ENCODE measurements at places on chromosomes 2 and 18. TPM values are rescaled to one million over a fixed set of nuclear protein-coding genes. Genes with fewer than 3 reads are reported as not detected.

GRCh38 chr2:36964496-36965058, 1.8 kb downstream of the STRN start:
- no peak for DNase-seq

- DNase-seq = no peak
Measured at GRCh38 chr2:194545978-194546377, 1111.0 kb upstream of the SLC39A10 start.

- no peak for DNase-seq
Measured at GRCh38 chr2:197217541-197217940, 93.0 kb downstream of the ANKRD44 start.

The RAB6C gene
- polyA plus RNA-seq = not detected

- no peak for DNase-seq
Measured at GRCh38 chr18:65706646-65707045, 44.2 kb upstream of the CDH7 start.

- no peak for DNase-seq
Measured at GRCh38 chr2:28648147-28648546, 103.5 kb upstream of the PPP1CB start.

- no peak for DNase-seq
Measured at GRCh38 chr2:159101755-159102489, 133.5 kb downstream of the TANC1 start.

DNA sequence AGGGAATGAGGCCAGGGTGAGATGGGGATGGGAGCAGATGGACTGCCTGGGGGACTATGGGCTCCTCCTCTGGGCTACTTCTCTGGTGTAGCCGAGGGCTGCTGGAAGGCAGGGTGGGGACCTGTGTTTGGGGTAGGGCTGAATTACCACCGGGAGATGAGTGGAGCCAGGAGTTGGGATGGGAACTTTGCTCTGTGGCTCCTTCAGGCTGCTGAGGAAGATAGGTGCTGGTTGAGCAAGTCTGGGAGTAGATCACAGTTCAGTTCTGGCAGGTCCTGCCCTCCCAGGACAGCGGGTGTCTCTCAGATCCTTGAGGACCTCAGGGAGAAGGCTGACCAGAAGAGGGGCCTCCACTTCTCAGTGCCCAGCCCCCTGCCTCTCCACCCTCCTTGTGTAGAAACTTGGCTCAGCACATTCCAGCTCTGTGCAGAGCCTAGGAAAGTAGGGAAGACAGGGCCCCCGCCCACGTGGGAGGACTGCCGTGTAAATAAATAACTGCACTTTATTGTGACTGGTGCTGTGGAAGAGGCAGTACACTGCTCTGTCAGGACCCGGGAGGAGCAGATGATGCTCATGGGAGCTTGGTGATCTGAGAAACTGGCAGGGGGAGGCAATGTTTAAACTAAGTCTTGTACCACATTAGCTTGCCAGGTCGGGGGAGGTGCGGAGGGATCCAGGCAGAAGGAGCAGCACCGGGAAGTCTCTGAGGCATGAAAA, 15.3 kb downstream of the TET3 start:
- peak; percentile 48 for DNase-seq

GRCh38 chr2:226888971-226889370, 53.1 kb downstream of the RHBDD1 start:
- no peak for DNase-seq

DNA sequence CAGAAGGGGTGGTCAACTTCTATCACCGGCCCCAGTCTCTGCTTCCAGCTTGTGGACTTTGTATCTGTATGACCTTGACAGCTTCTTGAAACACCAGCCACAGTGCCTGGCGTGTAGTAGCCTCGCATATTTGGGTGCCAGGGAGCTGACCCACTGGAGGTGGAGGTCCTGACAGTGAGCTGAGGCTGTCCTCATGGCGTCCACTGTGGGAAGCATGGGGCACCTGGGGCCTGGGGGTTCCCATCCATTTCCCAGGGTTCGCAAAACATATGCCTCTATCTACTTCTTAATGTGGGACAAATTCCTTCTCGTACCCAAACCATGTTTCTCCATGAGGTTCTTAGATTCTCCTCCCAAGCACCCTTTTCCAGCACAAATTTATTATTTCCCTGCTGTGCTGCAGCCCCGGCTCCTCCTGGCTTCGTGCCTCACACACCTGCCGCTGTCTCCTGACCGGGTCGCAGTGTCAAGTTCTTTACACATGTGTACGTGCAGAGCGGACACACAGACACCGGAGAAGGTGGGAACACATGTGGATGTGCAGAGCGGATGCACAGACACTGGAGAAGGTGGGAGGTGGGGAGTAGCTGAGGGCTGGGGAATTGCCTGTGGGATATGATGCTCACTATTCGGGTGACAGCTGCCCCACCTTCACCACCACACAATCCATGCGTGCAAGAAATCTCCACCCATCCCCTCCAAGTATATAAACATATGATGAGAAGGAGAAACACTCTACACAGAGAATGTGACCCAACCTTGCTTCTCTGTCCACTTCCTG, 23.4 kb downstream of the TMEM18 start:
- no peak for DNase-seq

- DNase-seq = no peak
Measured at GRCh38 chr2:14094592-14094991, 537.9 kb upstream of the LRATD1 start.

DNA sequence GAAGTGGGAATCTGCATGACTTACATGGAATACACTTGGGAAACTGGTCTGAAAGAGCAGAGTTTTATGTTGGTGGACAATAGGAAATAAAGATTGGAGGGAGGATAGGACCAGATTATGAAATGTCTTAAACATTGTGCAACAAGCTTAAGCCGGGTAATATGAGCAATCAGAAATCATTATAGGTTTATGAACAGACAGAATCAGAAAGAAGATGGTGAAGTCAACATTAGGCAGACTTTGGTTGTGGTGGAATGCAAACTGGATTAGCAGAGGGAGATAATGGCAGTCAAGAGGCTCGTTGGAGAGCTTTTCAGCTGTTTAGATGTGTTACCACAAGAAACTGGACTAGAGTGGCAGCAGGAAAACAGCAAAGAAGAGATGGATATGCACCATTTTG, 43.5 kb downstream of the CRIM1 start:
- DNase-seq = no peak

- no peak for DNase-seq
Measured at GRCh38 chr18:50006470-50007046, 188.4 kb downstream of the MYO5B start.

DNA sequence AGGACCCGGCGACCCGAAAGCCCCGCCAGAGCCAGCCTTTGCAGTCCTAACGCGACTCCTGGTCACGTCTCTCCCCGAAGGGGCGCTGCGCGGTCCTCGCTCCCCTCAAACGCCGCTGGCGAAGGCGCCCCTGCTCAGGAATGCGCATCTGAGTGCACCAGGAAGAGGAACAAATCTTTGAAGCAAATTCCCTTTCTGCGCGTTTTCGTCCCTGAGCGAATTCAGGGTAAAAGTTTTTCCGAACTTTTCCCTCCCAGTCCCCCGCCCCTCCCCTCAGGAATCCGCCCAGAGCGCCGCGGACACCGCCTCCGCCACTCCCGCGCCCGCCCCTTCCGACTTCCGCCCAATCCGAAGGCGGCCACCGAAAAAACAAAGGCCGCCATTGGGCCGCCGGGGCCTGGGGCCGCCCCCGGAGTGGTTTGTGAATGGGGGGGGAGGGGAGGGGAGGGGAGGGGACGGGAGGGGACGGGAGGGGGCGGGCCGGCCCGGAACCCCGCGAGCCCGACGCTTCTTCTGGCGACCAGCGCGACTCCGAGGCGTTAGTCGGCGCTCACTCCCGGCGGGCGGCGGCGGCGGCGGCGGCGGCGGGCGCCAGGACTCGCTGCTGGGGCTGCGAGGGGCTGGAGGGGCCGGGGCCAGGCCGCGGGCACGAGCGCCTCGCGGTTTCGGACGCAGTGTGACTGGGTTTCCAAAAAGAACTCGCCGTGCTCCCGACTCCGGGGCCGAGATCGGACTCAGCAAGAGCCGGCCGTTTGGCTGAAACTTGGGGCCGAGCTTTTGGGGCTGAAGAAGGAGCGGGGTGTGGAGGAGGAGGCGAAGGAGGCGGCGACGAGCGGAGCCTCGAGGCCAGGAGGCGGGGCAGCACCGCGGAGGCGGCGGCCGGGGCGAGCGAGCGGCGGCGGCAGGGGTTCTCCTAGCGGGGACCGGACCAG, at the start of gene FZD7:
FZD7 (plus strand) TSS at position 539 of the 932 bp plus-strand sequence. CDS start 793 bp downstream, outside the sequence.
- DNase-seq = peak; percentile 95

GRCh38 chr2:231933916-231934401, 7.8 kb upstream of the NPPC start:
- peak; percentile 54 for DNase-seq

- DNase-seq = no peak
Measured at GRCh38 chr2:23204685-23205242, 180.2 kb upstream of the KLHL29 start.

The TBR1 gene
- 0.19 TPM for polyA plus RNA-seq

- DNase-seq = no peak
Measured at GRCh38 chr2:43559391-43560230, 36.2 kb downstream of the THADA start.

- DNase-seq = no peak
Measured at GRCh38 chr2:19823507-19823906, 78.3 kb downstream of the TTC32 start.

GRCh38 chr2:205405194-205405593, 277.1 kb upstream of the NRP2 start:
- DNase-seq = no peak

- no peak for DNase-seq
Measured at GRCh38 chr18:4589056-4589800, 134.1 kb upstream of the DLGAP1 start.

DNA sequence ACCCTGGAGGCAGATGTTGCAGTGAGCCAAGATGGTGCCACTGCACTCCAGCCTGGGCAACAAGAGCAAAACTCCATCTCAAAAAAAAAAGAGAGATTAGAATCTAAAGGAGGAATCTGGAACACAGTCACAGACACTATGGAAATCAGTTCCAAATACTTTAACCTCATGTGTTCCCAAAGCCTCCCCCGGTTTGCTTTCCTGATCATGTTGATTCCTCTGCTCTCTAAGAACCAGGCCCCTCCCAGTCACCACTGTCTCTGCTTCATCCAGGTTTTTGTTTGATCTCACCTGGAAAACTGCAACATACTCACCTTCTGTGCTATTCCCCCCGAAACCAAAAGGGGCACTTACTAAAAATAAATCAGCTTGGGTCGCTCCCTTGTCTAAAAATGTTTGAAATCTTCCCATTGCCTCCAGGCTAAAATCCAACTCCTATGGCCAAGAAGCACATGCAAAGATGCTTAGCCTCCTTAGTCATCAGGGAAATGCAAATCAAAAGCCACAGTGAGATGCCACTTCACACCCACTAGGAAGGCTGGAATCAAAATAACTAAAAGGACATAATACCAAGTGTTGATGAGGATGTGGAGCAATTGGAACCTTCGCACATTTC, 6.2 kb upstream of the NEU2 start:
- DNase-seq = peak; percentile 55

The IL1R2 gene
- not detected for polyA plus RNA-seq

The EGR4 gene
- polyA plus RNA-seq = 0.31 TPM

The SPC25 gene
- 33.6 TPM for polyA plus RNA-seq

- no peak for DNase-seq
Measured at GRCh38 chr2:30275256-30275655, 43.9 kb downstream of the LBH start.

GRCh38 chr2:27135478-27135955, 1.1 kb upstream of the PREB start:
- DNase-seq = no peak

GRCh38 chr18:5895876-5896740, 786 bp upstream of the TMEM200C start:
- peak; percentile 81 for DNase-seq

DNA sequence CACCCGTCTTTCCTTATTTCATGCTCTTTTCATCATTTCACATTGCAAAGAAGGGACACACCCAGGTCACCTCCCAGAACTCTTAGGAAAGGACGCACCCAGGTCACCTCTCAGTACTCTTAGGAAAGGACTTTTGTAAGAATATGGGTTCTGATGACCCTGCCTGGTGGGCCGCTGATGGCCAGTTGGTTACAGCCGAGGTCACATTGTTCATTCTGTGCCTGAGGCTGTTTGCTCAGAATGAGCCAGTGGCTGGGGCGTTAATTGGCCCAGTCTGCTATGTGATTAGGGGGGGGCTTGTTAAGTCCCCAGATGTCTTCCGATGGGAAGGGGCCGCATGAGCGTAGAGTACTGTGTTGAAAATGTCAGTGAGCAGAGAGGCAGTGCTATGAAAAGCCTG, 9.4 kb downstream of the MLPH start:
- DNase-seq = no peak
